ENCODE measurements at places on chromosomes 5 and 9.

- DNase-seq = no peak
These were observed 64.6 kb upstream of the HAPLN1 start for GRCh38 chr5:83785176-83785668.

- DNase-seq = no peak
These were observed 2.3 kb downstream of the CRB2 start for GRCh38 chr9:123358181-123358905.

DNA sequence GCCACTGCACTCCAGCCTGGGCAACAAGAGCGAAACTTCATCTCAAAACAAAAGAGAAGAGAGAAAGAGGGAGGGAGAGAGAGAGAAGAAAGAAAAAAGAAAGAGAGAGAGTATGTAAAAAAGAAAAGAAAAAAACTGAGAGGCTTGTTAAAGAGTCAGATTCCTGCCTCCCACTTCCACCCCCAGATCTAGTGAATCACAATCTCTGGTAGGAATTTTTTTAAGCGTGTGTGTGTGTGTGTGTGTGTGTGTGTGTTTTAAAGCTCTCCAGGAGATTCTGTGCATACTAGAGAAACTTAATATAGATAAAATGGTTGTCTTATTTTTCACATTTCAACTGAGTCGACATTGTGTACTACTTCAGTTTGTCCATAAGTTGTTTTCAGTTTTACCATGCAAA, 32.0 kb downstream of the SAR1B start:
- no peak for DNase-seq

DNA sequence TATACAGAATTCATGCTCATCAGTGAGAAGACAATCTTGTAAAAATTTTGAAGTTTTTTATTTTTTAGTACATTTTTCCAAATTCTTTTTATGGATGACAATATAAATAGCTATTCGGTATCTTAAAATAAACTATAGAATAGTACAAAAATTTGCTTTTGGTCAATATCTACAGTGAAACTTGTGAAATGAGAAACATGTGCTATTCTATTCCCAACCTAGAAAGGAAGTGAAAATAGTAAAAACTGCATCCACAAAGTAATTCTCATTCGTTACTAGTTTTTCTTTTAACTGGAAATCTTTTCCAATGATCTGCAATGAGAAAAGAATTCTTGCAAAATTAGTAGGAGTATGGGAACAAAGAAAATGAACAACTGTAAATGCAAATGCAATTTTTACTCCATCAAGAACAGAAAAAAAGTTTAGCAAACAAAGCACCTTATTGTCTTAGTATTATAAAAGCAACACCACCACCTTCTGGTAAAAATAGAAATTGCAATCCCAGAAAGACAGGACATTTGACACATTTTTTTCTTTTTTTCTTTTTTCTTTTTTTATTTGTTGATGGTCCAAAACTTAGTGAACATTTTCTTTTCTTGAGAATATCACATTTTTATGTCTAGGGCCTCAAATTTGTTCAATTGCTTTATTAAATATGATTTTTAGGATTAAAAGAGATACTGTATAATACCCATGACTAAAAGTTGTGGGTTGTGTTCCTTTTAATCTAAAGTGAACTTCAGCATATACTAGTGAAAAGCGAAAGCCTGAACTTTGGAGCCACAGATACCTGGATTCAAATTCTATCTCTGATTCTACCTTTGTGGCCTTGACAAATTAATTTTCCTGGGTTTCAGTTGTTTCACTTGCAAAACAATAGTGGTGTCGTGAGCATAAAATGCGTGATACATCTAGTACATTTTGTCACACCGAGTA, 72.3 kb downstream of the SLCO4C1 start:
- DNase-seq = no peak

Measured in stimulated activated CD4-positive, alpha-beta T cell treated with anti-CD3 and anti-CD28 coated beads, Interleukin-2, amount 100 ng/mL, for 24 hours (primary cell).